ENCODE measurements at places on chromosomes 6 and 20.

DNA sequence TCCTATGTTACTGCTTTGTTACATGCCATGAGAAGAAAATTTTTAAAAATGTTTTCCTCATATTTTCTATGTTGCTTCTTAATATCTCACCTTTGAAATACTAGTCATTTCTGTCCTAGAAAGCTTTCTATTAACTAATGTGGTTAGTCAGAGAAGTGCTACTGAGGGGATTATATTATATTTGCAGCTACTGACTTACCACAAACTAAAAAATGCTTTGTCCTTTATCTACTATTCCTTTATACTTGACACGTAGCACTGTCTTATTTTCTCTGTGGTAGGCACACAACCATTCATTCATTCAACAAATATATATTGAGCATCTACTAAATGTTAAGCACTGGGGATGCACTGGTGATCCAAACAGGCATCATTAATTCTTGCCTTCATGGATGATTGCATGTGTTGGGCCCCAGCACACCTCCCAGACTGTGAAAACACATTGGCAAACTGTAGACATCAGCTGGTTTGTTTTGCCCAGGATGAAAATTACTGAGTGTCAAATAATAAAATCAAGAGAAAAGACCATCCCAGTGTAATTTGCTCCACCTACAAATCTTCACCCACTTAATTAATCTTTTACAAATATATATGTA lies 10.7 kb upstream of the MLIP start:
- no peak for DNase-seq

DNA sequence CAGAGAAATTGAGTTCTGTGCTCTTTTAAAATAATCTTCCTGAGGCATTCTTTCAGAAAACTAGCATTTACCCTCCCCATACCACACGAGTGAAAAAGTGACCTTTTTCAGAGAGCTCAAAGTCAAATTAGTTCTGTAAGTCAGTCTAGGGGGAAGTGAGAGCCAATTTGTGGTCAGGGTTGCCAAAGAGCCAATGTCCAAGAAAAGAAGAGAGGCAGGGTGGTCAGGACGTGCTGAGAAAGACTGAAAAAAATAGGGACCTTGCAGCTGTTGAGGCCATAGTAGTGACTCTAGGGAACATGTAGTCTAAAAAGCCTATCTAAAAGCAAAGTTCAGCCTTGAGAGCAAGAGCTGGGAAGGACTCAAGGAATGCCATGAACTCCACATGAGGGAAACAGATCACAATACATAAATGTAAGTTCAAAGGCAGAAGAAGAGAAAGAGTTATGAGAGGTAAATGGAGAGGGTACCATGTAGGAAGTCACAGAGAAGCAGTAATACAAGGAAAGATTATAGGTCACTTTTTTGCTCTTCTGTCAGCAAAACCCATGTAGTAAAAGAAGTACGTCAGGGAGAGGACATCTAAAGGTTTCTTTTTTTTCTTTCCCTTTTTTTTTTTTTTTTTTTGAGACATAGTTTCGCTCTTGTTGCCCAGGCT lies 565.1 kb upstream of the FLRT3 start:
- DNase-seq, result no peak

- DNase-seq, result no peak
Measured at GRCh38 chr20:47857569-47858464, 72.5 kb upstream of the SULF2 start.

- no peak for DNase-seq
Measured at GRCh38 chr20:8858181-8858787, 210.6 kb upstream of the PLCB4 start.

GRCh38 chr20:50325651-50326050 lies 135.0 kb downstream of the CEBPB start:
- DNase-seq, result no peak

DNA sequence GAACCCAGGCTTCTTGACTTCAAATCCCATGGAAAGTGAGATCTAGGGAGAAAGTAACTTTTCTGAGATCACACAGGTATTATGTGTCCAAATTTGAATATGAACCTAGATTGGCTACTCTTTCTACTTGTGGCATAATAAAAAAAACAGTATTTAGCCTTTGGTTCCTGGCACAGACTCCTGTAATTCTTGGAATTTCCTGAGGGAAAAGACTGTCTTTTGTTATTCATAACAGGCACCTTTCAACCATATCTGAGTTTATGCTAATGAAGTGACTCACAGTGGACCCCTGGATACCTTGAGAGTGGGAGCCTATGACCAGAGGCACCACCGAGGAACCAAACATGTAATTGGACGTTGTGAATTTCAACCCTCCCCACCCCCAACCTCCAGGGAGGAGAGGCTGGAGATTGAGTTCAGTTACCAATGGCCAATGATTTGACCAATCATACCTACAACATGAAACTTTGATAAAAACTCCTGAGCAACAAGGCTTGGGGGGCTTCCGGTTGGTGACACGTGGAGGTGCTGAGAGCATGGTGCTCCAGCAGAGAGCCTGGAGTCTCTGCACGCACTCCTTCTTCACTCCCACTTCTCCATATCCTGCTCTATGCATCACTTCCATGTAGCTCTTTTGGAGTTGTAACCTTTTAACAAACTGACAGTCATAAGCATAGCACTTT lies 48.8 kb downstream of the LAMA4 start:
- DNase-seq, result peak; percentile 32

DNA sequence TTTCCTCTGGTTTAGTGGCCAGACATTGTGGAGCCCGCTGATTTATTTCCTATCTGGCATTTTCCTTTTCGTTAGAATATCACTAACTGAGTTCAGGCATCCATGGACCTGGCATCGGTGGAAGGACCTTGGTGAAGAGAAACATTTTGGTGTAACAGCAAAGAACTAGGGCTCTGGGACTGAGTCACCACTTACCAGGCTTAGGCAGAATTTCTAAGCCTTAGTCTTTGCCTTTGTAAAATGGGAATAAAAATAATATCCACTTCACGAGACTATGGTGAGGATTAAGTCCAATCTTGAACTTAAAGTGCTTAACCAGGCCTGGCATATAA lies 42.0 kb upstream of the ENPP1 start:
- DNase-seq, result no peak

DNA sequence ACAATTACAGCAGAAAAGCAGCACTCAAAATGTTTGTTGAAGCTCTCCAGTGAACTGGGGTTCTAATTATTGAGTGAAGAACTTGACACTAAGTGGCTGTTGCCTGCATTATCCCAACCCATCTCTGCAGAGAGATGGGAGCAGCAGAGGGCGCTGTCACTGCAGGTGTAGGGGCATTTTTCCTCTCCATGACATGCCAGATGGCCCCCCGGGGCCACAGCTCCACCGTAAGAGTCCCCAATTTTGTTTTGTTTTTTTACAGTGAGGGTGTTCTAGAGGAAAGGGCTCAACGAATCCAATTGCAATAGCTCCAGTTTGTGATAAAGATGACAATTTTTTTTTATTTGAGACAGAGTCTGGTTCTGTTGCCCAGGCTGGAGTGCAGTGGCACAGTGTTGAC lies 1.9 kb upstream of the FUCA2 start:
- DNase-seq, result peak; percentile 68

- DNase-seq, result no peak
Measured at GRCh38 chr6:44477293-44477894, 89.9 kb downstream of the CDC5L start.

GRCh38 chr6:68880050-68880813 lies 245.2 kb downstream of the ADGRB3 start:
- peak; percentile 7 for DNase-seq

GRCh38 chr6:4727671-4728435 lies 48.4 kb upstream of the CDYL start:
- DNase-seq, result no peak

GRCh38 chr6:161459008-161459615 lies 185.3 kb upstream of the AGPAT4 start:
- DNase-seq, result no peak

DNA sequence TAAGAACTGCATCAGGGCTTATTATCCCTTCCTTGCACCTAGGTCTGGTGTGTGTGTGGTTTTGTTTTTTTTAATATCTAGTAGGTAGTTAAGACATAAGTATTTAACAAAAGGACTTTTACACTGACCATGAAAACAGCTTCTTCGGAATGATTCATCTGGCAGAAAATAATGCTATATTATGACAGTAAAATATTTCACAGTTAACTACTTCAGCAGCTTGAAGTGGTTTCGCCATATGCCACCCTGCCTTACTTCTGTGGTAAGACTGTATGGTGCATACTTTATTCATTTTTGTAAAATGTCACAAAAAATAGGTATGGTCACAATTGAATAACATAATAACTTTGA lies 858 bp upstream of the PTPRK start:
- no peak for DNase-seq

Measured in iPS-NIHi11 (cell line).